Natural killer cell (primary cell): ENCODE measurements at places on chromosomes 3 and 15.

GRCh38 chr3:165156757-165157420 lies 39.3 kb downstream of the SLITRK3 start:
- DNase-seq, result no peak

DNA sequence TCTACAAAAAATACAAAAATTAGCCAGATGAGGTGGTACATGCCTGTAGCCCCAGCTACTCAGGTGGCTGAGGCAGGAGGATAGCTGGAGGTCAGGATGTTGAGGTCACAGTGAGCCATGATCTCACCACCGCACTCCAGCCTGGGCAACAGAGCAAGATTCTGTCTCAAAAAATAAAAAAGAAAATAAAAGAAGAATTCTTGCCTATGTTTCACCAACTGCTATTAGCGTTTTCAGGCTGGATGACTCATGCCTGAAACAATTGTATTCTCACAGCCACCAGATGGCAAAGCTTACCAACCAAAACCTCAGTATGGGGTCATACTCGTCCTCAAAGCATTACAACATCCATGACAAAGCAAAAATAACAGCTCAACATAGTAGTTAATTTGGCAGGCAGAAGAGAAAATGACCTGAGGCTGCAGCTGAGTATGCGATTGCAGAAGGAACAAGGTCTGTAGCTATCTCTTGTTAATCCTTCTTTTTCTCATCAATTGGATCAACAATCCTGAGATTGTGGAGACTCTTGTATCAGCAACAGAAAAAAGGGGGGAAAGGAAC lies 52.2 kb downstream of the TP53BP1 start:
- DNase-seq, result peak; percentile 51

DNA sequence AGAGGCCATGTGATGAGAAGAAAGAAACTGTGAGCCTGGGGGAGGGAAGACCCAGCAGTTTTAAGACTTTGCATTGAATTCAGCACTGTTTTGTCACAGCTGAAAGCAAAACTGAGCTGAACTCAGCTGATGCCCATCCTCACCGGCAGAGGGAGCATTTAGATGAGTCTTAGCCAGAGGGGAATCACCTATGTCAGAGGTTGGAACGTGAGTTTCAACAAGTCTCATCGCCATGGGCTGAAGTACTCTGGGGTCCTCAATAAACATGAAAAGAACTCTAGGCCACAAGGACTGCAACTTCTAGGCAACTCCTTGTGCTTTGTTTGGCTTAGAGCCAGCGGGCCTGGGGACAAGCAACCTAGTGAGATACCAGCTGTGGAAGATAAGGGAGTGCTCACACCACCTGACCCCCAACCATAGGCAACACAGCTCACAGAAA lies 324.5 kb downstream of the TBL1XR1 start:
- DNase-seq, result no peak

- DNase-seq, result no peak
Measured at GRCh38 chr3:196677353-196677752, 34.7 kb downstream of the CEP19 start.

GRCh38 chr3:186418671-186419145 lies 56.7 kb upstream of the DGKG start:
- no peak for DNase-seq

DNA sequence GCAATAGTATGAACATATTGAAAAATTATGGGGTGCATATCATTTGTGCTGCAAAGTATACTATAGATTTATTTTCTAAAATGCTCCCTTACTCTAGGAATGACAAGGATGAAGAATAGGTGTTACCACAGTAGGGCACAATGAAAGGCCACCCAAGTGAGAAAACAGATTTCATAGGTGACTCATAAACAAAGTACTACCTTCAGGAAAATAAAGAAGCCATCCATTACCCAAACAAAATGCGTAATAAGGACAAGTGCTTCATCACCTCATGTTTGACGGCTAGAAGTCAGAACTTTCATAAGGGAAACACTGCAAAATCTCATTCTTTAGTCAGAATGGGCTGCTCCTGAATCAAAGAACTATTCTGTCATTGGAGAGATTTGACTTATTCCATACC lies 116.6 kb downstream of the MFSD1 start:
- no peak for DNase-seq

- DNase-seq, result no peak
Measured at GRCh38 chr3:52865994-52866393, 31.2 kb upstream of the MUSTN1 start.

- no peak for DNase-seq
Measured at GRCh38 chr3:177574222-177574856, 377.1 kb upstream of the TBL1XR1 start.

DNA sequence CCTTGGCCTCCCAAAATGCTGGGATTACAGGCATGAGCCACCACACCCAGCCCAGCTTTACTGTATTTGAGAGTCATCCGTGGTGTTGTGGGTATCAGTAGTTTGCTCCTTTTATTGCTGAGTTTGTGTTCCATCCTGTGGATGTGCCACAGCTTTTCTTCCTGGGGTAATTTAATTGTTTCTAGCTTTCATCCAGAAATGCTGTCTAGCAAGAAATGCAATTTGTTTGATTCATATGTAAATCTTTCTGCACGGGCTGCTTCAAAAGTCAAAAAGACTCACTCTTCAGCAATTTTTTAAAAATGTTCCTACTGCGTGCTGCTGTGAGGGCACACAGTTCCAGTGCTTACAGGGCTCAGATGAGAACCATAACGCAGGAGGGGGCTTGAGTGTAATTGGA lies 47.1 kb downstream of the CORO2B start:
- no peak for DNase-seq

DNA sequence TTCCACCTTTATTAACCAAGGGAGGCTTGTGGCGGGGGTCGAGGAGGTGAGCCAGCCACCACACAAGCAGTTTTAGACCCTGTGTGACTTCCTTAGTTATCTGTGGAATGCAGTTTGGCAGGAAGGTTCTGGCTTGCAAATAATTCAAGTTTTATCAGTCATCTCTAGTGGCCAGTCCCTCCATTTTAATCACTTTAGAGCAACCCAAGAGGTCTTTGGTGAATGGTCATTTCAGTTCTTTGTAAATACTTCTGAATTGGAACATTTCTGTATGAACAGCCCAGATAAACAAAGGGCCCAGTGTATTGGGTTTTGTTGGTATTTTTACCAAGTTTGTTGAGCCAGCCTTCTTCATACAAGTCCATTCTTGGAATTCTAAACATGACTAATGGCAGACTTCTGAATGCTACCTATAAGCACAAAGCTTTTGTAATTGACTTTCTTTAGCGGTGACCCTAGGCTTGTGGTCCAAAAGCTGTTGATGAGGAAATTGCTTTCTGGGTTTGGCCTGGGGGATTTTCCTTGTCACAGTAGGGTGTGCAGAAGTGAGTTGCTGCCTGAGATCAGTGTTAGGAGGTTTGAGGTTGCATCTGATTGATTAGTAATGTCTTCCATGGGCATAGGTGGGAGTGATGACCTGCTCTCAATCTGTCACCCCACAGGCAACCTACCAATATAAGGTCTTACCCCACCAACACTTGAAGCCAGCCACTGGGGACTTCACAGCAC lies 193.3 kb upstream of the TOPAZ1 start:
- no peak for DNase-seq

DNA sequence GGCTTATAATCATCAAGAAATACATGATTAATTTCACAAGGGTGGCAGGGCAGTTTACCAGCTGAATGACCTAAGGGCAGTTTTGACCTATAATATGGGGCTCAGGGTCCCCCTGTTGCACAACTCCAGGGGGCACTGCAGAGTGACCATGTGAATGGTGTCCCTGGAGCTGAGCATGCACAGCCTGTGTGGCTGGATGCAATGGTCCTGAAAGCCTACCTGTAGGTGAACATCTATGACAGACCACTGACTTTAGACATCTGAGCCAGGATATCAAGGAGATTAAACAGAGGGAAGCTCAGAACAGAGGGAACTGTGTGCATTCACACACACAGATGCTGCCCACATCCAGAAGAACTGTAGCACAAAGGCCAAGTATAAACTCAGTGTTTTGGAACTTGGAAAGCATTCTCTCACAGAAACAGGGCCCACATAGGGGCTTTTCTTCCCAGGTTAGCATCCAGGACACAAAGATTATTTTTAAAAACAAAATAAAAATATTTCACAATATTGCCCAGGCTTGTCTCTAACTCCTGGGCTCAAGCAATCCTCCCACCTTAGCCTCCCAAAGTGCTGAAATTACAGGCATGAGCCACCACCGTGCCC lies 7.8 kb upstream of the SLC6A11 start:
- no peak for DNase-seq

DNA sequence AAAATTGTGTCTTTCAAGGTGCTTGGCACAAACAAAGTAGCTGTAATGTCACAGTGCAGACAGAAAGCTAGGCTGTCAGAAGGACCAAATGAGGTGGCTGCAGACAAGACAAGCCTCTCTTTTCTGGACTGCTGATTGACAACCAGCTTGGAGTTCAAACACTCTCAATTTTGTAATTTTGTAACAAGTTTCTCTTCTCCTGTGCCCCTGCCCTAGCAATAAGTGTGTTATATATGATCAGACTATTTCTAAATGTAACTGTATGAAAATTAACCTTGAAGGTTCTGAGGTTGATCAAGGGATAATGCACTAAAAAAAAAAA lies 172.0 kb downstream of the P3H2 start:
- DNase-seq, result no peak

DNA sequence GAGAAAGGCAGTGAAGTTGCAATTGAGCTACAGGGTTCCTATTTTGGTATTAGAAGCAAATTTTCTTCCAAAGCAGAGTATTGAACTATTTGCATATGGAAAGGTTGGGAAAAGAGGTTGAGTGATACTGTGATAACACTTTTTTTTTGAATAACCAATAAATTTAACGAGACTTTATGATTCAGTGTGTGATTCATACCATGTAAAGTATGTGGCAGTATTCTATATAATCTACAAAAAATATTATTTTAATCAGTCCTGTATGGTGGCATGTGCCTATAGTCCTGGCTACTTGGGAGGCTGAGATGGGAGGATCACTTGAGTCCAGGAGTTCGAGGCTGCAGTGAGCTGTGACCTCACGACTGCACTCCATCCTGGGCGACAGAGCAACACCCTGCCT lies 206.9 kb downstream of the BBX start:
- DNase-seq, result no peak

DNA sequence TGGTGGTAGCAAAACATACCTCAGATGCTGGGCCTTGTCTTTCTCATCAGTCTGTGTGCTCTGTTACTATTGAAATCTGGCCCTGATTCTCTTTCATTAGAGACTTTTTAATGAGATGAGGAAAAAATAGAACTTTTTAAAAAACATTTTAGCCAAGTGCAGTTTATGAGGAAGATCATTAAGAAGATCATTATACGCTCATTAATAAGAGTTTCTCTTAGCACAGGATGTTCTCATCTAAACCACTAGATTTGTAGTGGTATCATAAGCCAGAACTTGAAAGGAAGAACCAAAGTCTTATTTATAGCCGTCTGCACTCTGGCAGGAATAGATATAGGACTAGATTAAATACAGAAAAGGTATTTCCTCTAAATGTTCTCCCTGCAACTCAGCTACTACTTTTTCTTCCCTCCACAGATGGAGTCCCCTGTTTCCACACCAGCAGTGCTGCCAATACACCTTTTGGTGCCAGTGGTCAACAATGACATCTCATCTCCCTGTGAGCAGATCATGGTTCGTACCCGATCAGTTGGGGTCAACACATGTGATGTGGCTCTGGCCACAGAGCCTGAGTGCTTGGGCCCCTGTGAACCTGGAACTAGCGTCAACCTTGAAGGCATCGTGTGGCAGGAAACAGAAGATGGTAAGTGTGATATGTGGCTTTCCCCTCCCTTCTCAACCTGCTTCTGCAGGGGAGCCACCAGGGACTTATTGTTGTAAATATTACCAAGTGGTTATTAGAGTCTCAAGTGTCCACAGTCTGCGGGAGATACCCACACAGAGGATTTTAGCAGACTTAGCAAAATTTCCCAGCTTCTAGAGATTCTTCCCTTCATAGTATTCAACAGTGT lies 152.8 kb downstream of the RBPMS2 start:
- peak; percentile 82 for DNase-seq

DNA sequence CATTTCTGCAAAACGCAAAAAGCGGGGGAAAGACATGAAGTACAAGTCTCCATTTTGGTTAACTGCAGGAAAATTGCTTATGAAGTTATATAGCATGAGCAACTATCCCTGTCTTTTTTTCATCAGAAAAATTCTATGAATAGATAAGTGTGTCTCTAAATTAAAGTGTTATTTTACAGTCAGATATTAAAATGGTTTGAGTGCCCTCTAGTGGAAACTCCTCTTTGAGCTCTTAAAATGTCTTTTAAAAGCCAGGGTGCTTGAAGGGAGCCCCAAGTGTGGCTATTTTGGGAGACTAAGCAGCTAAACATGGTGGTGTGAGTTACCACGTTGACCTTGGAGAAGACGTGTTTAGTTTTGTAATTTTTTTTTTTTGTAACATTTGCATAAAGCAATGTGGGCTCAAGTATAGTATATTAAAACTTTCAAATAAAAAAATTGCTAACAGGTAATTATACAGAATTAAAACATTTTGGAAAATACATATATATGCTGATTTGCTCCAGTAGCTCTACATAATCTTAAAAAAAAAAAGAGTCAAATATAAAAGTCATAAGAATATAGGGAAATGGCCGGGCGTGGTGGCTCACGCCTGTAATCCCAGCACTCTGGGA lies 77.2 kb downstream of the PPP2R3A start:
- no peak for DNase-seq

DNA sequence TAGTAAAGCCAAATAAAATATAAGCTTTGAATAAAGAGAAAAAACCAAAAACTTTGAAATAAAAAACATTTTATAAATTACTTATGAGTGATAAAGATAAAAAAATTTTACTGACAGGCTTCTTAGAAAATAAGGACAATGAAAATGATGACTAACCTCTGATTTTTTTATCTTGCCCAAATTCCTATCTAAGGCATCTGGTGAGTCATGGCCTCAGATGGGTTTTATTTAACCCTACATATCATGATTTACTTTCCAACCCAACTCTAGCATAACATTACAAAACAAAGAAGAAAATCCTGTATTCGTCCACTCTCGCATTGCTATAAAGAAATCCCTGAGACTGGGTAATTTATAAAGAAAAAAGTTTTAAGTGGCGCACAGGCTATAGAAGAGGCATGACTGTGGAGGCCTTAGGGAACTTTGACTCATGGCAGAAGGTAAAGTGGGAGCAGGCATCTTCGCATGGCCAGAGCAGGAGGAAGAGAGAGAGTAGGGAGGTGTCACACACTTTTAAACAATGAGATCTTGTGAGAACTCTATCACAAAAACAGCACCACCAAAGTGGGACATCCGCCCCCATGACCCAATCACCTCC lies 152.1 kb downstream of the NEK10 start:
- DNase-seq, result no peak

- no peak for DNase-seq
Measured at GRCh38 chr15:77598644-77599043, 34.1 kb downstream of the LINGO1 start.
